ENCODE measurements at places on chromosomes 6 and 20. TPM values are rescaled to one million over a fixed set of nuclear protein-coding genes. Genes with fewer than 3 reads are reported as not detected.

ANKRD6 gene
- 52.8 TPM for total RNA-seq

BPIFB1 gene
- total RNA-seq, result 5.5 TPM

NMBR gene
- 2.2 TPM for total RNA-seq

TREML1 gene
- total RNA-seq, result not detected

SLC22A2 gene
- total RNA-seq, result 0.99 TPM

CRIP3 gene
- total RNA-seq, result 33.4 TPM

RGS17 gene
- total RNA-seq, result 3.1 TPM

PREX1 gene
- 36.5 TPM for total RNA-seq

CLPSL2 gene
- total RNA-seq, result not detected

TGM3 gene
- total RNA-seq, result 2.6 TPM

SRMS gene
- 0.24 TPM for total RNA-seq

TSBP1 gene
- 18.4 TPM for total RNA-seq

MYLK4 gene
- total RNA-seq, result 1.5 TPM

NRM gene
- total RNA-seq, result 10.5 TPM

EXOC2 gene
- total RNA-seq, result 44.3 TPM

BTN1A1 gene
- total RNA-seq, result 0.31 TPM

CCDC170 gene
- total RNA-seq, result 3.1 TPM

RAB44 gene
- total RNA-seq, result 0.24 TPM

SNPH gene
- total RNA-seq, result 10.4 TPM

Measured in testis (tissue), 5 donors.